ENCODE measurements at places on chromosomes 6 and 20. TPM values are rescaled to one million over a fixed set of nuclear protein-coding genes. Genes with fewer than 3 reads are reported as not detected.

The TAGAP gene
- not detected for total RNA-seq

The OPRL1 gene
- total RNA-seq: 0.88 TPM

The GABRR1 gene
- not detected for total RNA-seq

The TBXT gene
- not detected for total RNA-seq

The MYBL2 gene
- total RNA-seq: 34.4 TPM

The OXT gene
- not detected for total RNA-seq

The OR2H2 gene
- total RNA-seq: not detected

The CTAGE9 gene
- total RNA-seq: not detected

The GPR63 gene
- total RNA-seq: 0.22 TPM

The RSPH4A gene
- total RNA-seq: 0.43 TPM

The BHLHE23 gene
- total RNA-seq: not detected

The SLC32A1 gene
- total RNA-seq: not detected

The CEP162 gene
- 4.7 TPM for total RNA-seq

The PACRG gene
- total RNA-seq: not detected

The OSTM1 gene
- total RNA-seq: 59.0 TPM

The ZNF831 gene
- not detected for total RNA-seq

The KCNQ2 gene
- total RNA-seq: not detected

The MACROD2 gene
- total RNA-seq: 0.88 TPM

The PRL gene
- total RNA-seq: not detected

The BLOC1S5 gene
- total RNA-seq: 9.2 TPM

The RIPK1 gene
- total RNA-seq: 28.2 TPM

The C6orf132 gene
- total RNA-seq: 2.3 TPM

The PRICKLE4 gene
- 0.86 TPM for total RNA-seq

The PRKN gene
- not detected for total RNA-seq

The HACE1 gene
- total RNA-seq: 24.1 TPM

The CHRNA4 gene
- not detected for total RNA-seq

The TFAP2D gene
- not detected for total RNA-seq

The ENPP3 gene
- total RNA-seq: 0.29 TPM

The SH3BGRL2 gene
- 0.22 TPM for total RNA-seq

The UCKL1 gene
- 33.5 TPM for total RNA-seq

The SYNDIG1 gene
- total RNA-seq: 0.57 TPM

The ZC2HC1B gene
- total RNA-seq: not detected

The SMOC2 gene
- 0.22 TPM for total RNA-seq

The SIGLEC1 gene
- under 0.01 TPM for total RNA-seq

The TMEM200A gene
- total RNA-seq: 257 TPM

The ADTRP gene
- 2.8 TPM for total RNA-seq

The SIRPG gene
- not detected for total RNA-seq

The OGFRL1 gene
- 72.9 TPM for total RNA-seq

The GDAP1L1 gene
- not detected for total RNA-seq

The EFCAB8 gene
- 0.14 TPM for total RNA-seq

The CEP43 gene
- total RNA-seq: 32.1 TPM

The C6orf15 gene
- not detected for total RNA-seq

The CDSN gene
- total RNA-seq: not detected

The FAM83B gene
- 0.44 TPM for total RNA-seq

The SAMD10 gene
- total RNA-seq: 2.6 TPM

The OR2H1 gene
- total RNA-seq: not detected

The GGTLC1 gene
- not detected for total RNA-seq

The PRDM13 gene
- not detected for total RNA-seq

The THBD gene
- 7.9 TPM for total RNA-seq

The LPIN3 gene
- total RNA-seq: 7.7 TPM

The EYS gene
- total RNA-seq: under 0.01 TPM

The SRMS gene
- total RNA-seq: not detected

The SPTLC3 gene
- total RNA-seq: 2.4 TPM

The PDYN gene
- not detected for total RNA-seq

The TNFAIP3 gene
- total RNA-seq: 19.0 TPM

Data from placental pericyte (primary cell).